ENCODE measurements at places on chromosomes 5 and 9. TPM values are rescaled to one million over a fixed set of nuclear protein-coding genes. Genes with fewer than 3 reads are reported as not detected.

- H3K4me1 ChIP-seq: peaks cover 29% of the 10 kb centered on the region
- H3K4me3 ChIP-seq: no peak overlapping the region
- no peak overlapping the region for H3K27ac ChIP-seq
- no peaks in the 10 kb centered on the region for H3K36me3 ChIP-seq
Observed at GRCh38 chr5:40515476-40515875, 164.2 kb upstream of the PTGER4 start.

DNA sequence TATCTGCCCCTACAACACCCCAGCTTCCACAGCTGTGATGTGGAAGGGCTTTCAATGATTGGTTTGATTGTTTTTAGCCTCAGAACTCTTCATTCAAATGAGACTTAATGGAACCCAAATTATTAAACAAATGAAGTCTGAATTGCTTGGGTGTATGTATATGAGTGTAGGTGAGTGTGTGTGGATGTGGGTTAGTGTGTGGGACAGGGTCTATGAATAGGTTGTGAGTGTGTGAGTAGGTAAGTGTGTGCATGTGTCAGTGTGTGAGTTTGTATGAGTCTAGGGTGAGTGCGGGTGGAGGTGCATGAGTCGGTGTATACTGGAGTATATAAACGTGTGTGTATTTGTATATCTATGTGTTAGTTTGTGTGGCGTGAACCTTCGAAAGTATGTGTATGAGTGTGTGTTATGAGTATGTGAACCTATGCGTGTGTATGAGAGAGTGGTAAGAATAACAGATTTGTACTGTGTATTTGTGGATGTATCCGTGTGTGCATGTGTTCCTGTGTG is 26.9 kb downstream of the COL15A1 start:
- no peaks in the 10 kb centered on the region for H3K36me3 ChIP-seq
- H3K4me1 ChIP-seq: peaks cover 10% of the 10 kb centered on the region
- no peaks in the 10 kb centered on the region for H3K27me3 ChIP-seq
- H3K4me3 ChIP-seq: no peak overlapping the region
- no peak for DNase-seq

DNA sequence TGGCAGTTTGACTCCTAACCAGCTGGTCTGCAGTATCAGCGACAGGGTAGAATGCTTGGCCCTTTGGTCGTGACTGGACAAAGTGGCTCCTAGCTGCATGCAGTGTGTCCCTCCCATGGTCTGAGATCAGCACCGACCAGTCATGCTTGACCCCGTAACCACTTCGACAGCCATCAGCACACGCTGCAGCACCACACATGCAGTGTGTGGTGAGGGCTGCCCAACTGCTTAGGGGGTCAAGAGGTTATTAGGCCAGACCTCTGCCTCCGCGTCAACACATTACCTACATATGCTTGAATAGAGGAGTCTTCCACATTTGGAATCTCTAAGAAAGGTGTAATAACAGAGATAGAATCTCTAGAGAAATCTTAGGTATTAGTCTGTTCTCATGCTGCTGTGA is 139.1 kb downstream of the FSTL4 start:
- DNase-seq: no peak
- no peak overlapping the region for H3K27ac ChIP-seq
- H3K36me3 ChIP-seq: no peaks in the 10 kb centered on the region

DNA sequence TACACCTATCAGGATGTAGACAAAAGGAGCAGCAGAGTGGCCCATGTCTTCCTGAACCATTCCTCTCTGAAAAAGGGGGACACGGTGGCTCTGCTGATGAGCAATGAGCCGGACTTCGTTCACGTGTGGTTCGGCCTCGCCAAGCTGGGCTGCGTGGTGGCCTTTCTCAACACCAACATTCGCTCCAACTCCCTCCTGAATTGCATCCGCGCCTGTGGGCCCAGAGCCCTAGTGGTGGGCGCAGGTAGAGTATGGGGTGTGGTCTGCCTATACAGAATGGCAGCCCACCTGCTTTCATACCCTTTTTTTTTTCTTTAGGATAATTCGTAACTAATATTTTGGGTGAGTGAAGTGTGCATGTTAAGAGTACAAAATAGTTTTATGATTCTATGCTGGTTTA is 1.1 kb downstream of the SLC27A6 start:
- H3K27me3 ChIP-seq: no peaks in the 10 kb centered on the region
- no peak overlapping the region for H3K4me3 ChIP-seq
- DNase-seq: no peak

FABP6 gene
- total RNA-seq: not detected

DNA sequence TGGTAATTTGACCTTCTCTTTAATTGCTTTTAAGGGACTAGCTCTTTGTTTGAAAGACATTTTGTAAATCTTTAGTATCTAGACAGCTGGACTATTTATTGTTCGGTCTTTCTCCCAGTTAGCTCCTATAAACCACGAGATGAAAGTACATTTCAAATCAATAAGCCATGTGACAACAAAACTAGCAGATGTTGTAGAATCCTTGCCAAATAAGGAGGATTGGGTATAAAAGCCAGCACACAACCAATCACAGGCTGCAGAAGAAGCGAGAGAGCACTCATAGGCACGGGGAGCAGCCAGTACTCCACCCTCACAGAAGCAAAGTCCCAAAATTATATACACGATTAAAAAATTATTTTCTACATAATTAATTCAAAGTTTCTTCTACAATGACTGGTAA is 8.1 kb upstream of the OMD start:
- no peaks in the 10 kb centered on the region for H3K36me3 ChIP-seq
- no peak for DNase-seq
- H3K4me3 ChIP-seq: no peak overlapping the region

GRCh38 chr9:130667120-130667435 is 2.7 kb downstream of the PRDM12 start:
- no peaks in the 10 kb centered on the region for H3K36me3 ChIP-seq
- H3K4me1 ChIP-seq: peaks cover 38% of the 10 kb centered on the region
- peaks cover 17% of the 10 kb centered on the region for H3K27me3 ChIP-seq
- DNase-seq: no peak
- H3K4me3 ChIP-seq: no peak overlapping the region
- H3K27ac ChIP-seq: no peak overlapping the region

GRCh38 chr9:7802666-7803065 is 3.1 kb upstream of the DMAC1 start:
- no peak for DNase-seq
- H3K36me3 ChIP-seq: no peaks in the 10 kb centered on the region
- no peak overlapping the region for H3K27ac ChIP-seq
- H3K4me1 ChIP-seq: peaks cover 11% of the 10 kb centered on the region

ANKRD34B gene
- total RNA-seq: not detected

DNA sequence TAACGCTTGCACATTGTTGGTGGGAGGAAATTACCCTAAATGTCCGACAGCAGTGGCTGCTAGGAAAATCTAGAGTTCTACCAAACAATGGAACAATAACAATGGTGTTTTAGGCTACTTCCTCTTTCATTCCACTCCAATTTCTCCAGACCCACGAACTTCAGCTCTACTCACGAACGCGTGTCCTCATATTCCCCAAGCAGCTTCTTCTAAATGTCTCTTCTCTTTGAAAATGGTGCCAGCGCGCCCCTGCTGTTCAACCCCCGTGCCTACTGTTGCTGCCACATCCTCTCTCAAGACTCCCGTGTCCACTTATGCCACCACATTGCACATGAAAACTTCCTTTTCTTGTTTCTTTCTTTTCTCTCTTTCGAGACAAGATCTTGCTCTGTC is 25.6 kb downstream of the OR2V2 start:
- no peaks in the 10 kb centered on the region for H3K36me3 ChIP-seq
- no peak overlapping the region for H3K27ac ChIP-seq
- H3K4me1 ChIP-seq: peaks cover 18% of the 10 kb centered on the region
- no peak overlapping the region for H3K4me3 ChIP-seq
- no peak for DNase-seq
- H3K27me3 ChIP-seq: peaks cover 55% of the 10 kb centered on the region

PCDHB12 gene
- total RNA-seq: not detected

INSL4 gene
- total RNA-seq: not detected

PHF24 gene
- total RNA-seq: not detected

DNA sequence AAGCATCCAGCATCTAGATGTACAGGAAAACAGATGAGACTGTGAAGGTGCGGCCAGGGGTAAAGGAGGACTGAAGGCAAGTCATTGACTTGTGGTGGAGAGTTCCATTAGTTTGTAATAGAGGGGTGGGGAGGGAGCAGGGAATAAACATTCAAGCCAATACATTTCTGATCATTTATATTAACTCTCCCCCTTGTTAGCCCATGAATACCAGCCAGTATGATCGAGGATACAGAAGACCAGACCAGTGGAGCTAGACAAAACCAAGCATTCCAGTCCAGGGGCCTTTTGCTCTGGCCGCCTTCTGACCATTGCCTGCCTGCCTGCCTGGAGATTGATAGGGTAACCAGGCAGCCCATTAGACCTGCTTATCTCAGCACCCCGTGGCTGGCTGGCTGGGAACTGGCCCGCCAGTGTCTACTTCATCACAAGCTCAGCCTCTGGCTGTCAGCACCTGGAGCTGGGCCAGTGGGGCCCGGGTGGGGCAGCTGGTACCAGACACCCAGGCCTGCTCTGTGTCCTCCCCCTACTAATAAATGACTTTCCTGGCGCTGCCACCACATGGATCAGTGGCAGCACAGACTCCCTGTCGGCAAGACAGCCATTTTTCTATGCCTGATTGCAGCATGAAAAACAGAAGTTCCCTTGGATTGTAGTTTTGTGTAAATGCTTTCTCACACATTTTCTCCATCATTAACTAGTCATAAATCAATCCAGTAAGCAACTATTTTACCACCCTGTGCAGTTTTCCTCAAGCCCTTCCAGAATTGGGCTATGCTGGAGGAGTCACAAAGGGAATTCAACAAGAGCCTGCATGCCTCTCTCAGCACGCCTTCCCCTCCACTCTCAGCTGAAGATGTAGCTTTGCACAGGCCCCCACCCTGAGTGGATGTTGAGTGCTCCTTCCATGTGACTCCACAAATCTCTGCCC is 181.3 kb downstream of the SNCAIP start:
- no peak for DNase-seq
- H3K4me1 ChIP-seq: no peaks in the 10 kb centered on the region
- H3K27me3 ChIP-seq: no peaks in the 10 kb centered on the region
- no peak overlapping the region for H3K27ac ChIP-seq
- no peak overlapping the region for H3K4me3 ChIP-seq

EPB41L4B gene
- total RNA-seq: not detected

- H3K27ac ChIP-seq: no peak overlapping the region
- peaks cover 88% of the 10 kb centered on the region for H3K36me3 ChIP-seq
- DNase-seq: no peak
- no peaks in the 10 kb centered on the region for H3K27me3 ChIP-seq
- H3K4me3 ChIP-seq: no peak overlapping the region
Observed at GRCh38 chr9:2116073-2116472, 100.9 kb downstream of the SMARCA2 start.

PKD2L2 gene
- not detected for total RNA-seq

NRG2 gene
- total RNA-seq: 0.17 TPM

DNA sequence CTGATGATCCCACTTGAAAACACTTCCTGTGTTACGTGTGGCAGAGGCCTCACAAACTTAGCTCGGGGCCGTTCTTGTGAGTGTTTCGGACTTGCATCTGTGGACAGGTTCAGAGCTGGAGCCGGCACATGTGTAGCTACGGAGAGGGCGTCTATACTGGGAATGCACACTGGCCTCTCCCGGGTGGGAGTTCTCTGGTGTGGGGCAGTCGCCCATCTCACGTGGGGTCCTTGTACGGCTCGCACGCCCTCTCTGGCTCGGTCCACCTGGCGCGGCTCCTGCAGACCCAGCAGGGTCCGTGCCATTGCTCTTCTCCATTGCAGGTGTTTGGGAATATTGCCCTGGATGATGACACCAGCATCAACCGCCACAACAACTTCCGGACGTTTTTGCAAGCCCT is 197.9 kb downstream of the CACNA1B start:
- no peak overlapping the region for H3K27ac ChIP-seq
- no peaks in the 10 kb centered on the region for H3K4me1 ChIP-seq
- no peaks in the 10 kb centered on the region for H3K36me3 ChIP-seq
- DNase-seq: no peak
- H3K4me3 ChIP-seq: no peak overlapping the region

DNA sequence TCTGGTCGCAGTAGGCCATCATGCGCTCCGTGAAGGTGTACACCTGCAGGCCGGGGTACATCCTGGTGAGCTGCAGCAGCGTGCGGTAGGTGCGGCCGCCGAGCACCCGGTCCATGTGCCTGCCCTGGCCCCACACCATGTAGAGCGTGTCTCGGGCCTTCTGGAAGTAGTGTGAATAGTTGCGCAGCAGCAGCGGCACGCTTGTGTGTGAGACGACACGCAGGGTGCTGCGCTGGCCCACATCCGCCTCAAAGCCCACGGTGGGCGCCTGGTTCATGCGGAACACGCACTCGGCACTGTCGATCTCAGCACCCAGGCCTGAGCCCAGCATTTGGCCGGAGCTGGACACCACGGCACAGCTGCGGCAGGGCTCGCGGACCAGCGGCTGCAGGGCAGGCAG is 4.5 kb downstream of the ST6GALNAC4 start:
- no peaks in the 10 kb centered on the region for H3K27me3 ChIP-seq
- no peak overlapping the region for H3K4me3 ChIP-seq
- no peaks in the 10 kb centered on the region for H3K36me3 ChIP-seq
- DNase-seq: no peak

- no peaks in the 10 kb centered on the region for H3K4me1 ChIP-seq
- no peaks in the 10 kb centered on the region for H3K27me3 ChIP-seq
- no peak overlapping the region for H3K4me3 ChIP-seq
Observed at GRCh38 chr9:21789541-21790037, 12.8 kb upstream of the MTAP start.

- no peak overlapping the region for H3K4me3 ChIP-seq
- DNase-seq: no peak
- H3K27me3 ChIP-seq: no peaks in the 10 kb centered on the region
Observed at GRCh38 chr5:141960018-141960417, 2.0 kb upstream of the PCDH12 start.

CYSTM1 gene
- 5.0 TPM for total RNA-seq

FAM153A gene
- 116 TPM for total RNA-seq

GRCh38 chr5:143016777-143017516 is 246.8 kb downstream of the ARHGAP26 start:
- no peaks in the 10 kb centered on the region for H3K4me1 ChIP-seq
- peak; percentile 53 for DNase-seq
- H3K36me3 ChIP-seq: no peaks in the 10 kb centered on the region
- H3K27ac ChIP-seq: no peak overlapping the region

KIAA1958 gene
- total RNA-seq: 5.1 TPM

DNA sequence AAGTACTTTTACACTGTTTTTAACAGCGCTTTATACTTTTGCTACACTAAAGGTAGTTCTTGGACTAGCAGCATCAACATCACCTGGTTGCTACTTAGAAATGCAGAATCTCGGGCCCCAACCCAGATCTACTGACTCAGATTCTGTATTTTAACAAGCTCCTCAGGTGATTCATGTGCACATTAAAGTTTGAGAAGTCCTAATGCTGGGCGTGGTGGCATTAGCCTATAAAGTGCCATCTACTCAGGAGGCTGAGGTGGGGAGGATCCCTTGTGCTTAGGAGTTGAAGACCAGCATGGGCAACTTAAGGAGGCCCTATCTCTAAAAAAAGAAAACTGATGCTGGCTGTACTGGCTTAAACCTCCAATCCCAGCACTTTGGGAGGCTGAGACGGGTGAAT is 26.7 kb downstream of the TMEM252 start:
- no peak overlapping the region for H3K4me3 ChIP-seq
- H3K27ac ChIP-seq: no peak overlapping the region
- no peak for DNase-seq

EGFL7 gene
- total RNA-seq: not detected

GRCh38 chr5:80125022-80125961 is 90.1 kb downstream of the THBS4 start:
- no peak overlapping the region for H3K4me3 ChIP-seq
- H3K4me1 ChIP-seq: peaks cover 37% of the 10 kb centered on the region
- no peak for DNase-seq
- no peak overlapping the region for H3K27ac ChIP-seq
- H3K27me3 ChIP-seq: no peaks in the 10 kb centered on the region

DIRAS2 gene
- total RNA-seq: not detected

- H3K27ac ChIP-seq: peak overlapping the region; percentile 82
- peak overlapping the region; percentile 50 for H3K4me3 ChIP-seq
- peak; percentile 91 for DNase-seq
- no peaks in the 10 kb centered on the region for H3K36me3 ChIP-seq
- H3K4me1 ChIP-seq: peaks cover 69% of the 10 kb centered on the region
Observed at GRCh38 chr5:170302653-170303501, 5.3 kb upstream of the LCP2 start.
